ENCODE measurements at places on chromosomes 5 and 9.

DNA sequence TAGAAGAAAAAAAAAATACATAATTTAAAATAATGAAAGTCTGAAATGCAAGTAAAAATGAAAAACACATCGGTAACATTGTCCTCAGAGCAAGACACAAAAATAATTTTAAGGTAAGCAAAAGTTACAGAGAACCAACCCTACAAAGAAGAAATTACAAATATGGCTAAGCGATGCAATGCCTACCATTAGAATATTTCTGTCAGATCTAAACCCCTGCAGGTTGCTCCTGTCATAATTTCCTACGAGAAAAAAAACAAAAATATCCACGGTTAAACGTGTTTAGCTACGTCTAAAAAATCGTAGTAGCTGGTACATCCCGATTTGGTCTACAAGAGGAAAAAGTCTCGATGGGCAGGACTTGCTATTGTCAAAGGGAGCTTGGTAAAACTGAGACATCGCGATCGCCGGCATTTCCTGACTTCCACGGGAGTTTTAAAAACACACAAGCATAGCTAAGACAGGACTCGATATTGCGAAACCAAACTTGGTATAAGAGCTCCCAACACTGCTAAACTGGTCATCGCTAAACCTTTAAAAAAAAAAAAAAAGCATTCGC is 1.1 kb upstream of the ANXA2R start:
- no peak for DNase-seq

DNA sequence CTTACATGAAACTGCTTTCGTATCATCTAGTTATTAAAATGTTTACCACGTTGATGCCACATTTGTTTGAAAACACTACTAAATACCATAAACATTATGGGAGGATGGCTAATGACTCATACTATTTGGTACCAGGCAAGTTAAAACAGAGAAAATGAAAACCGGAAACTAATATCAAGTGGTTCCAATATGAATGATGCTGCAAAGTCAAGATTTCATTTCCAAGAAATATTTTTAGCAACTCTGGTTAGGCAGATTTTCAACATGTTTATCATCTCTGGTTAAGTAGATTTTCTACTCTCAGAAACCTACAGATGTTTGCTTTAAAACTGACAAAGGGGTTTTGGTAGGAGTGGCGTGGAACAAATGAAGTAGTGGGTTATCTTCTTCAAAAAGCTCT is 4.9 kb upstream of the F2R start:
- DNase-seq = no peak

DNA sequence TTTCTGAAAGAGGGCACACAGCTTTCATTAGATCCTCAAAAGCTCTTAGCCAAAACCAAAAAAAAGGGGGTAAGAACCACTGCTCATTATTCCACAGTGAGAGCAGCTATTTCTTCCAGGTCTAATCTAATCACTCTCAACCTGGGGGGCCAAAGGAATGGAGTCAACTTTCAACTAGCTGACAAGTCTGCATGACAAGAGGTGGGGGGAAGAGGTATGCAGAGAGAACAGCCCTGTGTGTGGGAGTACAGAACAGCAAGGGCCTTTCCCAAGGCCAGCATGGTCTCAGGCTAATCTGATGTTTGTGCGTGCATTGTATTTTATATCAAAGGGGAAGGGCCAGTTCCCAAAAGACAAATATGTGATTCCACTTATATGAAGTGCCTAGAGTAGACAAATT is 36.9 kb upstream of the PIP5K1B start:
- DNase-seq = no peak

GRCh38 chr5:112087222-112087621 is 330.2 kb upstream of the NREP start:
- DNase-seq = no peak

- DNase-seq = no peak
Observed at GRCh38 chr5:82859451-82860140, 217.6 kb downstream of the TMEM167A start.

DNA sequence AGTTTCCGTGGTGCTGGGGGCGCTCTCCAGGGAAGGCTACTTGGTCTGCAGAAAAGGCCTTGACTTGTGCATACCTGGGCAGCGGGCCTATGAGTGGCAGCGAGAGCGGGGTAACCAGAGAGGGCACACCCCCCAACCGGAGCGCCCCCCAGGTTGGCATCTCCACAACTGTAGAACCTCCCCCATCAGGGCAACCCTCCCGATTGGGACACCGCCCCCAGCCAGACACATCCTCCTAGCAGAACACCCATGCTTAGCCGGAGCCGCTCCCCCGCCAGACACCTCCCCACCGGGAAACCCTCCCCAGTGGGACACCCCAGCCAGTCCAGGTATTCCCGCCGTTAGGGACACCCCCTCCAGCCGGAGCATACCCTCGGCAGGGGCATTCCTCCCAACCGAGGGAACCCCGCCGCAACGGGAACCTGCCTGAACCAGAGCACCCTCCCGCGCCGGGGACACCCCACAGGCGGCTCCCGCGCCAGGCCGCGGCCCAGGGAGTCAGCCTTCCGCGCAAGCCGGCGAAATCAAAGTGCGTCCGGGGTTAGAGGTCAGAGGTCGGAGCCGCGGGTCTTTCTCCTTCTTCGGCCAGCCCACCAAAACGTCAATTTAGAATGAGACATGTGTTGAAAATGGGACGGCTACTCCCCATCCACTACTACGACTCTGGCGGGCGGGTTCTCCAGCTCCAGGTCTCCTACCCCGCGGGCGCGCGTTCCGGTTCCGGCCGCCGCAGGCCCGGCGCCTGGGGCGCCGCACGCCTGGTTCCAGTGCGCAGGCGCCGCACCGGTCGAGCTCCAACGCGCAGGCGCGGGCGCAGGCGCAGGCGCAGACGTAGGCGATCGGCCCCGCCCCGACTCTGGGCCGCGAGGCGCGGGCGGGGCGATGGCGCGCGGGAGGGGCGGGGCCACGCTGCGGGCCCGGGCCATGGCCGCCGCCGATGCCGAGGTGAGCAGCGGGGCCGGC is at the start of gene EHMT1:
TSS of gene EHMT1 (plus strand) at position 901 of the 963 bp plus-strand sequence. CDS start at position 925, 24 bp downstream.
- peak; percentile 80 for DNase-seq

- DNase-seq = peak; percentile 11
Observed at GRCh38 chr9:72271613-72272478, 93.2 kb downstream of the ZFAND5 start.

- DNase-seq = no peak
Observed at GRCh38 chr9:29556317-29556716, 1983.0 kb upstream of the C9orf72 start.

DNA sequence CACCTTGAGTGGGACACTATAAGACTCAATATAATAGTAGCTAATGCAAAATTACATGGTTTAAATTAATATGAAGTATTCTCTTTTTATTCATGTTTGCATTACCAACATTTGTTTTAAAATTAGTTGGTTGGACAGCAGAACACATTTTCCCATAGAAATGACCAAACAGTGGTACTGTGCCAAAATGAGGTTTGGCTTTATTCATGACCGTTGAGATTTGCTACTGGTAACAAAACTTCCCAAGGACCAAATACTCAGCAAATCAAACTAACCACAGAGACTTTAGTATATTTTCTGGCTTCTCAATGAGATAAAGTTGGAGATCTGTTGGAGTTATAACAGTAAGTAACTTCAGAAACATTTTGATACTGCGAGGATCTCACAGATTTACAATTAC is 637.8 kb upstream of the MEF2C start:
- DNase-seq = no peak

GRCh38 chr9:107175041-107175440 is 108.0 kb upstream of the RAD23B start:
- DNase-seq = no peak

GRCh38 chr9:76219560-76220151 is 174.6 kb downstream of the RFK start:
- DNase-seq = no peak

GRCh38 chr5:9067154-9067553 is 478.7 kb downstream of the SEMA5A start:
- no peak for DNase-seq

GRCh38 chr9:109331353-109331752 is 10.5 kb upstream of the EPB41L4B start:
- no peak for DNase-seq

- no peak for DNase-seq
Observed at GRCh38 chr5:56822981-56823380, 7.6 kb downstream of the MAP3K1 start.

DNA sequence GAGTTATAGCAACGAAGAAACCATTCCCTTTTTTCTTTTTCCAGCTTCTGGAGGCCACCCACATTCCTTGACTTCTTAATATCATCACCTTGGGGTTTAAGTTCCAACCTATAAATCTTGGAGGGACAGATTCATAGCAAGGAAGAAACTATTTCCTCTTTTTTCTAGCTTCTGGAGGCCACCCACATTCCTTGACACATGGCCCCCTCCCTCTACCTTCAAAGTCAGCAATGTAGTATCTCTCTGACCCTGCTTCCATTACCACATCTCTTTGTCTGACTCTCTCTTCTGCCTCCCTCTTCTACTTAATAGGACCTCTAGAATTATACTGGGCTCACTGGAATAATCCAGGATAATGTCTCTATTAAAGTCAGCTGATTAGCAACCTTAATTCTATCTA is 34.7 kb upstream of the SHISAL2B start:
- no peak for DNase-seq

- no peak for DNase-seq
Observed at GRCh38 chr9:116309900-116310611, 156.5 kb downstream of the PAPPA start.

DNA sequence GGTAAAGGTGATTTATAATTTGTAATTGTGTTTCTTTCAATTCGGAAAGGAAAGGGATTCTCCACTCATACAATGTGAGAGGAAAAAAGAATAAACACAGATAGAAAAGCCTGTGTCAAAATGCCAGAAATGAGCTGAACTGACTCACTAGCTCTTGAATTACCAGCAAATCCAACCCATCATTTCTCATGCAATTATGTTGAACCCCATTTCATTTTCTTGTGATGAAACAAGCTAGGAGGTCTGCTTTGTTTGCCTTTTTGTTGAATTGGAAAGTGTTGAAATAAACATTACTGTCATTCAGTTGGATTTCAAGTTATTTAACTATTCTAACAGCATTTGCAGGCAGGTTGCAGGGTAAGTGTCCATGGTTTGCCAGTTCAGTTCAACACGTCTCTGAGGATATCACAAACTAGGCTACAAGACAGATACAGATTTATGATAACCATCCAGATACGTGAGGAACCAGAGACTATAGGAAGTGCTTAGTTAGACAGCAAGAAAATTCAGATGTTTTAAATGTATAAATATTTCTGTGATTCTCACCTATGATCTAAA is 547.2 kb downstream of the MAT2B start:
- no peak for DNase-seq

GRCh38 chr9:70635790-70636189 is 221.3 kb upstream of the KLF9 start:
- DNase-seq = no peak

- DNase-seq = no peak
Observed at GRCh38 chr9:86126998-86127972, 27.9 kb upstream of the GOLM1 start.

GRCh38 chr5:2688586-2688985 is 62.9 kb downstream of the IRX2 start:
- DNase-seq = no peak

GRCh38 chr5:39772307-39772706 is 347.5 kb upstream of the DAB2 start:
- DNase-seq = no peak

- no peak for DNase-seq
Observed at GRCh38 chr5:91266184-91266705, 116.9 kb downstream of the ARRDC3 start.

- no peak for DNase-seq
Observed at GRCh38 chr9:37583522-37584121, 7.4 kb upstream of the FBXO10 start.

DNA sequence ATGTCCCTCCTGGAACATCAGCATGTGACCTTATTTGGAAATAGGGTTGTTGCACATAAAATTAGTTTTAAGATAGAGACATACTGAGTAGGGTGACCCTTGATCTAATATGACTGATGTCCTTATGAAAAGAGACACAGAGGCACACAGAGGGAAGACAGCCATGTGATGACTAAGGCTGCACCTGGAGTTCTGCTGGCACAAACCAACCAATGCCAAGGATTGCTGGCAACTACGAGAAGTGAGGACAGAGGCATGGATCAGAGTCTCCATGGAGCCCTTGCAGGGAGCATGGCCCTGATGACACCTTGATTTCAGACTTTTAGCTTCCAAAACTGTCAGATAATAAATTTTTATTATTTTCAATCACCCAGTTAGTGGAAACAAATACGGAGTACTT is 101.9 kb downstream of the FBXL7 start:
- DNase-seq = no peak

GRCh38 chr5:5381310-5381913 is 41.1 kb upstream of the ICE1 start:
- DNase-seq = no peak

DNA sequence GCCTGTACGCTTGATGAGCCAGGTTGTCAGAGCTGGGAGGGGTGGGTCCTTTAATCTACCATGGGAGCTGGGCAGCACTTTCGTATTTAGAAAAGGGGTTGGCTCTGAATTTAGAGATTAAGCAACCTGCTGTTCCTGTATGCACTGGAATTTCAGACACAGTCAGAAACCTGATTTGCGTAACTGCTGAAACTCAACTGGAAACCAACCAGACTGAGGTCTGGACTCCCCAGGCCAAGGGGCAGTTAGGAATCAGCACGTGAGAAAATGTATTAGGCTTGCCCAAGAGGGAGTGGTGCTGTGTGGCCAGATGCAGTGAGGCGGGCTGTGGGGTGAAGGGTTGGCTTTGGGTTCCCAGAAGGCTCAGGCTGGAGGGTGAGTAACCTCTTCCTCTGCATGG is 235.0 kb downstream of the GOLPH3 start:
- DNase-seq = no peak

GRCh38 chr5:31823472-31823871 is 184.5 kb downstream of the PDZD2 start:
- no peak for DNase-seq

DNA sequence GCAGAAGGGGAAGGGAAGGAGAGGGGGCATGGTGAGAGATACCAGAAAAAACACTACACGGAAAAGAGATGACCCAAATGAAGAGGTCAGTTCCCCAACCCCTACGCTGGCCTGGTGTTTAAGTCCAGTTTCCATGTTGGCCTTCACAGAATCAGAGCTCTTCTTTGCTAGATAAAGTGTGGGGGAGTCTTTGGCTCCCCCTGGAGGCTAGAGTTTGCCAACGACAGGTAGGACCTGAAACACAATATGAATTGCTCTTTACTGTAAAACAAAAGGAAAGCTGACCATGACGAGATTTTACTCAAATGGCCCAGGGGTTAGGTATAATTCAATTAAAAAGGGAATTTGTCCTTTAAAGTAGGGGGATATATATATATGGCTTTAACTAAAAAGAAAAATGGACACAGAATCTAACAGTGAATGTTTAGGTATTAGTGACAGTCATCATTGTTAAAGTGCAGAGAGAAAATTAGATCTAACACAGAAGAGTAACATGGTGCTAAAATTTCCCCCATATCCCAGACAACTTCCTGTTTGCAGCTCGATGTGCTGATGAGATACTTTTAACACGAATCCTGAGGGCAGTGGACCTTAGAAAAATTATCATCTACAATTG is 92.0 kb downstream of the SV2C start:
- peak; percentile 23 for DNase-seq
